Hematopoietic multipotent progenitor cell (in vitro differentiated cells): ENCODE measurements at places on chromosomes 4 and X. TPM values are rescaled to one million over a fixed set of nuclear protein-coding genes. Genes with fewer than 3 reads are reported as not detected.

Gene SLC10A4
- total RNA-seq, result 2.7 TPM

DNA sequence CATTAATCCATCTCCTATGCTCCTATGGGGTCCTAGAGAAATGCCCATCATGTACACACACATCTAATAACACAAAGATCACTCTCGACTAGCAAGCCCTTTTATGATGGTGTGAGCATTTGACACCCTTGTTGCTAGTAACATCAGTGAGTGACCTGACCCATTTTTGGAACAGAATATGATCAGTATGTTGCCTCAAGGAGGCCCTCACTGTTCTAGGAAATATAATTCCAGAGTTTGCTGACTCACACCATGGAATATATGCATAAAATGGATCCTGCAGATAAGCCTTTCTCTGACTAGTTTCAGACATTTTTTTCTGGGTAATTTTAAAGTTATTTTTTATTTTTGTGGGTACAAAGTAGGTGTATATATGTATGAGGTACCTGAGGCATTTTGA is 121.8 kb downstream of the AR start:
- DNase-seq, result no peak

- DNase-seq, result peak; percentile 37
Measured at GRCh38 chr4:89836031-89836745, 773 bp downstream of the SNCA start.

GRCh38 chr4:1998296-1998695 is 10.5 kb downstream of the NELFA start:
- DNase-seq, result no peak

- no peak for DNase-seq
Measured at GRCh38 chr4:151532001-151532708, 123.2 kb downstream of the FHIP1A start.

DNA sequence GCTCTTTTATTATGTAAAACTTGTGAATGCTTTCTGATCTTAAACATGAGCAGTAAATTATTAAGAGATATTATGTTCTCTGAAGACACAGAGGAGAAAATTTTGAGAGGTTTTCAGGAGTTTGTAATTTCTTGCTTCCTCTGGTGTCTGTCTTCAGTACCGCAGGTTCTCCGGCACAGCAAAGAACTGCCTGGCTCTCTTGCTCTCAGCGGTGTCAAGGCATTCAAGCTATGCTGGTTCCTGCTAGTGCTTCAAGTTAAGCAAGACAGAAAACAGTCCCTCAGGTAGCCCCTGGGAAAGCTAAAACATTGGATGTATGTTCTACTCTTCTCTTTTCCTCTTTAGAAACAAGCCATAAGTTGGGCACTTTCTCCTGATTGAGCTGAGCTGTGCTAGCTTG is 120.2 kb upstream of the CENPE start:
- no peak for DNase-seq

GRCh38 chr4:83772685-83773084 is 236.8 kb downstream of the GPAT3 start:
- DNase-seq, result no peak

- DNase-seq, result no peak
Measured at GRCh38 chr4:78684325-78685079, 91.6 kb upstream of the BMP2K start.

DNA sequence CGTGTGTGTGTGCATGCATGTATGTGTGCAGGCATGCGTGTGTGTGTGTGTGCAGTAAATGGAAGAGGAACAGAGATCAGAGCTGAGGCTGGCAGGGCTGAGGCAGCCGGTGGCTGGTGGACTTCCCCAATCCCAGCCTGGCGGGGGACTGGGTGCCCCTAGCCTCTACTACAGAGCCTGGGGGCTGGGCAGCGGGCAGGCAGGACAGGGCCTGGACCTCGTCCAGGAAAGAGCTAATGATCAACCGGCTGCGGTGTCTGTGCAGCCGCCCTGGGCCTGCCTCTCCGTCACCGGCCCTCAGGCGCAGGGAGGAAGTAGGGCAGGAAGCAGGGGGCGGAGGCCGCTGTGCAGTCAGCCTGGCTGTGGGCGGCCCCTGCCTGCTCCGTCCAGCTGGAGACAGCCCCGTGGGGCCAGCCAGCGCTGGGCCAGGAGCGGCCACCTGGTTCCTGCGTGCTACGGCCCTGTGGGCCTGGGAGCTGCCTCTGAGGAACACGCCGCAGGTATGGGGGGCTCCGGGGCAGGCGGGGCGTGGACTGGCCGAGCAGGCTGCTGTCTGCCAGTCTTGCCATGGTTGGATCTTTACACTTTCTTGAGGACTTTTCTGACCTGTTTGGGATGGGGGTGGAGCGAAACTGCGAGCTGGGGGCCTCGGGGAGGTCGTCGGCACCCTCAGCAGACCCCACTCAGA is at the start of gene SH3TC1:
Gene SH3TC1, plus strand, starts transcription at position 385 of the 688 bp plus-strand sequence. CDS start 5,905 bp downstream, outside the sequence.
- peak; percentile 87 for DNase-seq

Gene DMP1
- total RNA-seq, result not detected

DNA sequence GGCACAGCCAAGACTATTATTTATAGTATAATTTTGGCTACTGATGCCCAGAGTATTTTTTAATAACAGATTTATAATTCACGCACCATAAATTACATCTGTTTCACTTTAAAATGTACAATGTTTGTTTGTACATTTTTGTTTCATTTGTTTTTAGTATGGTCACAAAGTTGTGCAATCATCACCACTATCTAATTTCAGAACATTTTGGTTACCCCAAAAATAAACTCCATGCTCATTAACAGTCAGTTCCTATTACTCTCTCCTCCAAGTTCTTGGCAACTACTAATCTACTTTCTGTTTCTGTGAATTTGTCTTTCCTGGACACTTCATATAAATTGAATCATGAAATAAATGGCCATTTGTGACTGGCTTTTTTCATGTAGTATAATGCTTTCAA is 176.7 kb downstream of the SH3BGRL start:
- no peak for DNase-seq

- DNase-seq, result no peak
Measured at GRCh38 chrX:150074175-150074574, 135.9 kb upstream of the EOLA2 start.

DNA sequence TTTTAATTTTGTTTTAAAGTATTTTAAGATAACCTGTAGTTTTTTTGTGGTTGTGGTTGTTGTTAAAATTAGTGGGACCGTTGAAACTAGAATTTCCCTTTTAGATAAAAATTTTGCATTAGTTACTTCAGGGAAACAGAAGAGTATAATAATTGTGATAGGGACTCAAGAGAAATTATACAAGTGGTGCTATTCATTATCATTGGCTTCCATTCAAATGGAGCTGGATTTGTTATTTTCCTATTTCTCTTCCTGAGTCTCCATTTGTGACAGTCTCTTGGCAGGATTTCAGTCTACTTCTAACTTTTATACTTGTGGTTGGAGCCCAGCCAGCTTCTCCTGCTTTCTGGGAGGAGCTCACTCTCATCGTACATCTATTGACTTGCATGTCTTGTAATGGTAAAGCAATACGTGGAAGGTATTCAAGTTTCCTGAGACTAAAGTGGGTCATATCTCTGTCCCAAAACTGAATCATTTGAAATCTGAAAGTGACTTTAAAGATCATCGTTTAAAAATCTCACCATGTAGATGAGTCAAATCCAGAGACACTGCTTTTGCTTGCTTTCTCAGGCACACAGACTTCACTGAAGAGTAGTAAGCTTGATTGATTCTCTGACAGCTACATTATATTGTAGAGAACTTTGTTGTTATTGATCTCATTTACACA is 155.8 kb downstream of the RPA4 start:
- DNase-seq, result no peak

GRCh38 chrX:136525738-136526606 is 6.0 kb upstream of the VGLL1 start:
- DNase-seq, result no peak

- no peak for DNase-seq
Measured at GRCh38 chr4:14428125-14428524, 574.2 kb upstream of the CPEB2 start.

Gene MXD4
- 92.9 TPM for total RNA-seq

- DNase-seq, result no peak
Measured at GRCh38 chr4:151804821-151805220, 44.0 kb upstream of the GATB start.

Gene SPANXC
- total RNA-seq, result not detected

Gene VEGFC
- total RNA-seq, result not detected

- DNase-seq, result no peak
Measured at GRCh38 chrX:12947545-12948235, 27.2 kb upstream of the TMSB4X start.

GRCh38 chr4:8578717-8579116 is 1.5 kb upstream of the GPR78 start:
- DNase-seq, result no peak

Gene RAB9B
- 1.9 TPM for total RNA-seq

GRCh38 chr4:173139561-173139960 is 29.1 kb upstream of the GALNT7 start:
- no peak for DNase-seq

DNA sequence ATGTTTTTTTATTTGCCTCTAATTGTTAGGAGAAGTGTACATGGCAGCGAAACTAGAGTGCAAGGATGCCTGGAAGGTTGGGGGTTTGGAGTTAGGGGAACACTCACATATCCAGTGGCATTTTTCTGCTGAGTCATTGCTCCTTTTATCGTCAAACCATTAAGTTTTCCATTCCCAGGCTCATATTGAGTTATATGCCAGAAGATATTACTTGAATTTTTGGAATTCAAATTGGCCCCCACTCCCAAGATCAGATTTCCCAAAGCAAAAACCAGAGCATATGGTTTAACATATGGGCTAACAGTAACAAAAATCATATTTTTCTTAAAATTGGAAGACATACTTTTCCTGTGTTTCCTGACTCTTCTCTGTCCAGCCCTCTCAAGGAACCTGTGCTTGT is 152.7 kb downstream of the FSTL5 start:
- DNase-seq, result no peak

Gene NWD2
- under 0.01 TPM for total RNA-seq

GRCh38 chr4:5988086-5988845 is 30.0 kb downstream of the C4orf50 start:
- DNase-seq, result peak; percentile 15

Gene TMEM35A
- not detected for total RNA-seq

Gene ASMT
- not detected for total RNA-seq

Gene AMBN
- total RNA-seq, result not detected

DNA sequence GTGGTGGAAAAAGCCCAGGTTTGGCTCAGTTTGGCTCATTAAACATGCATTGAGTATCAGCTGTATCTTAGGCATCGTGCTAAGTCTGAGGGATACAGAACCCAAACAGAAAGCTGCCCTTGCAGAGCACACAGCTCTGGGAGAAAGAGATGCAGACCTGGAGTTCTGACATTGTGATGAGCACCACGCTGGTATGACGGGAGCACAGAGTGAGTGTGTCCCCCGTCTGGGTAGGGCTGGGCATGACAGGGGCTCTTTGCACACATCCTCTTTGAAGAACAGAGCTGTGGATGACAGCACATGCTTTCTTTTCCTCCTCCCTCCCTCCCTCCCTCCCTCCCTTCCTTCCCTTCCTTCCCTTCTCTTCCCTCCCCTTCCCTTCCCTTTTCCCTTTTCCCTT is 52.2 kb downstream of the CLCN4 start:
- no peak for DNase-seq

GRCh38 chr4:3483471-3483921 is 20.4 kb downstream of the DOK7 start:
- no peak for DNase-seq

DNA sequence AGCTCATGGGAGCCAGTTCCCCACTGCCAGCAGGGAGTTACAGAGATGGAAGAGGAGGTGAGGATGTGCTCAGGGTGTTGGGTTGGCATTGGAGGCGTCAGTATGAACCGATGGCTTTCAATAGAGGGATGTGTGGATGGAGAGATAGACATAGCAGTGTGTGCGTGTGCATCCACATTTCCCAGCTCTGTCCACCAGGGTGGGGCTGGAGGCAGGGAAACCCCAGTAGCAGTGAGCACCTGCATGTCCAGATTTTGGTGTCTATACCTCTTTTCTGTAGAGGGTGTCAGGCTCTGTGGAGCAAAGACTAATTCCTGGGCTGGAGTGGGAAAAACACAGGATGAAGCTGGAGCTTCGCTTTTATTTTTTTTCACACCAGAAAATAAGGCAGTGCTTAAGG is 37.2 kb upstream of the HGFAC start:
- no peak for DNase-seq

Gene RRAGB
- total RNA-seq, result 11.3 TPM

Gene TEC
- total RNA-seq, result 14.8 TPM

Gene PRDM8
- total RNA-seq, result 25.3 TPM

Gene NAT8L
- total RNA-seq, result 0.81 TPM

Gene TMEM131L
- total RNA-seq, result 19.7 TPM

- DNase-seq, result no peak
Measured at GRCh38 chr4:7910952-7911578, 28.6 kb downstream of the AFAP1 start.

DNA sequence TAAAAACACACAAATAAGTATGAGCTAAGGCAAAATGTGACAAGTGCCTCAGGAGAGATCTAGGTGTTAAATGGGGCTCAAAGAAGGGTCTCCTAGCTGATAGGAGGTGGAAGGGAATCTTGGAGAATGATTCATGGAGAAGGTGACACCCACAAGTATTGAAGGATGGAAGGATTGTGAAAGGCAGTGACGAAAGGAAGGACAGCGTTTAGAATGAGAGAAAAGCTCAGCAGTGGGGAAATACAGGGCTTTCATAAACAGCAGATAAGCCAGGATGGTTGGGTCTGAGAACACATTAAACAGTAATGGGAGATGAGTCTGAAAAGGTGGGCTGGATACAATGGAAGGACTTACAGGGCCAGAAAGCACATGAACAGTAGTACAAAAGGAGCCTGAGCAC is 11.5 kb downstream of the ANXA5 start:
- DNase-seq, result no peak

DNA sequence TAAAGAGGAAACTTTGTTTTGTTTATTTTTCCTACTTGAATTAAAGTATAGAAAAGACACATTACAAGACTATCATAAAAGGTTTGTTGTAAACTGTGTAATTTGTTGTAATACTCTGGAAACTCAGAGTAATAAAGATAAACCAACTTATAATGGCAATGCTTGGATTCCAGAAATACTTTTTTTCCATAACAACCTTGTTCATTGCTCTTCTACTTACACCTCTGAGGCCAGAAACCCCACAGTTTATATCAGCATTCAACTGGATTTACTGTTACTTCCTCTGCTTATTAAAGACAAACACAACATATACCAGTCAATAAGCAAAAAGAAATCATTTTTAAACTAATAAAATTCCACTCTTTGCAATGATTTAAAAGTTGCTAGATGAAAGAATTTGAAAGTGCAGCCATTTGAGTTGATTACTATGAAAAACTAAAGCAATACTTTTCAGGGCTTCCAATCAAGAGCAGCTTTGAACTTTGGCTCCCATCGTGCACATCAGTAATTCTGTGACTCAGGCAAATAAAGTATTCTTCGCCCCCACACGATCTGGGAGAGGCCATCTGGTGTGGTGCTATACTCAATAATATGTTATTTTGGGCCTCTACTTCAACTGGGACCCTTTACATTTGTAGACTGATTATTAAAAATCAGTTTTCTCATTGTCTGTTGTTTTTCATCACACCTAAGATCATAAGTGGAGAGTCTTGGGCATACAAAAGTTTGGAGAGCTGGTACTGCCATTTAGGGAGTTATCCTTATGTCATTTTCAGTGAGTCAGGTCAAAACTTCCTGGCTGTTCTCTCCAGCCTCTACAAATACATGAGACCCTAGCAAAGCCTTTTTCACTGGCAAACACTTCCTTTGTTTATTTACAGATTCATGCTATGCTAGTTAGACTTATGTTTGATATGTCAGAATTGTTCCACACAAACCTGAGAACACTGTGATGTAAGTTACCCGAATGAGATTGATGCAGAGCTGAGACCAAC is 20.5 kb downstream of the DDIT4L start:
- no peak for DNase-seq

Gene GLRA3
- total RNA-seq, result under 0.01 TPM

GRCh38 chr4:41257257-41257901 is 651 bp downstream of the UCHL1 start:
- peak; percentile 70 for DNase-seq

Gene MGARP
- not detected for total RNA-seq

Gene CISD2
- 11.0 TPM for total RNA-seq
